Activated CD4-positive, alpha-beta memory T cell treated with anti-CD3 and anti-CD28 coated beads, Interleukin-2, amount 10 ng/mL, durations not matched to agents 7 days and 5 days (primary cell): ENCODE measurements at places on chromosomes 16 and 17. TPM values are rescaled to one million over a fixed set of nuclear protein-coding genes. Genes with fewer than 3 reads are reported as not detected.

GRCh38 chr17:76696763-76697701, 13.7 kb downstream of the MXRA7 start:
- no peak for DNase-seq

DNA sequence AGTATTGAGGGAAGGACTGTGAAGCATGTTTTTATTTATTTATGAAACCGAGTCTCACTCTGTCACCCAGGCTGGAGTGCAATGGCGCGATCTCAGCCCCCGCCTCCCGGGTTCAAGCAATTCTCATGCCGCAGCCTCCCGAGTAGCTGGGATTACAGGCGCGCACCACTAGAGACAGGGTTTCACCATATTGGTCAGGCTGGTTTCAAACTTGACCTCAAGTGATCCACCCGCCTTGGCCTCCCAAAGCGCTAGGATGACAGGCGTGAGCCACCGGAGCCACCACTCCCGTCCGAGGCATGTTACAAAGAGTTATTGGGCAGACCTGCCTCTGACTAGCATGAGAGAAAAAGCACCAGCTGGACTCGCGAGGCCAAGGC, 3.1 kb downstream of the MRPL12 start:
- DNase-seq: no peak

DNA sequence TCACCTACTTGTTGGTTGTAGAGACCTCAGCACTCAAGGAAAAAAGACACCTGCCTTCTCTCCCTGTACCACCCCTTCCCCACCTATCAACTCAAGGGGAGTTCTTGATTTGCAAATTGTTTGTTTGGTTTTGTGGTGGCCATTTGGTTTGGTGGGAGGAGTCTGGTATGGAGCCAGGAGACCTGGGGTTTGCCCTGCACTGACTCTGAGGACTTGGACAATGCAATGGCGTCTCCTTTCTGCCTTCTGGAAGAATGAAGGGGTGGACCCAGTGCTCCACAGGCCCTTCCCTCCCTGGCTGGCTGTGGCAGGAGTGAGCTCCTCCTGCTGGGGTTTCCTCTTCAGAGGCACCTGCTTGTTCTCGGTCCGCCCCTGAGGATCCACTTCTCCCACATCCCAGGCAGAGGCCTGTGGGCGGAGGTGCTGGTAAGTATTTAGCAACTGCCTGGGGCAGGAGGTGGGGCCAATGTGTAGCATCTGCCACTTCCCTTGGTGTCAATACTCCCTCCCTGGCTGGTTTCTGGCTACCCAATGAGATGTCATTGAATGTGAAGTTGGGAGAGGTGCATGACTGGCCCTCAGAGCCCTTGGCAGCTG, 164.5 kb downstream of the NTN1 start:
- DNase-seq: no peak

DNA sequence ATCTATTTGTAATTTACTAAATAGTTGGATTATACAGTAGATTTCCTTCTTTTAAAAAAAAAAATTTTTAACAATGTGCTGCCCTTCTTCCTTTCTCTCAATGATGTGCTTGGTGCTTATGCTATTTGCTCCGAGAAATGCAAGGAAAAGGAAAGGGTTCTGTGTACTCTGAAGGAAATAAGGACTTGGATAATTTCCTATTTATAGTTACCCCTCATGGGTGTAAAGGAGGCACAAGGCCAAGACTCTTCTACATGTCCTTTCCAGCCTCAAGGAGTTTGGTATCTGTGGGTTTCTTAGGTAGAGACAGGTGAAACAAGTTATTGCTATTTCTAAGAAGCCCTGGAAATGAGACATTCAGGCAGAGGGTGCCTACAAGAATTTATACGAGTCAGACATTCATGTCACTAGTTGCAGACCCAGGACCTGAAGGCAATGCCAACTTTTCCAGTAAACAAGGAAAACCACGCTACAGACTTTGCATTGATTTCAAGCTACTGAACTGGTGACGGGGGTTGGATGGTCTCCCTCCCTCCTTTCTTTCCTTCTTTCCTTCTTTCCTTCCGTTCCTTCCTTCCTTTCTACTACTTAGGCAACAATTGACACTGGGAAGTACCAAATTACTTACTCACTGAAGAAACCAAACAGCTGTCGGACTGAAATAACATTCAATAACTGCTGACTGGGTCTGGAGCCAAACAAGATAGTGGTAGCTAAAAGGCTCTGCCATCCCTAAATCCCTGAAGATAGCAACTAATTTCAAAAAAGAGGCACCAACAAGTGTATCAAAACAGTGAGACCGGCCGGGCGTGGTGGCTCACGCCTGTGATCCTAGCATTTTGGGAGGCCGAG, 33.8 kb upstream of the GHDC start:
- no peak for DNase-seq

DNA sequence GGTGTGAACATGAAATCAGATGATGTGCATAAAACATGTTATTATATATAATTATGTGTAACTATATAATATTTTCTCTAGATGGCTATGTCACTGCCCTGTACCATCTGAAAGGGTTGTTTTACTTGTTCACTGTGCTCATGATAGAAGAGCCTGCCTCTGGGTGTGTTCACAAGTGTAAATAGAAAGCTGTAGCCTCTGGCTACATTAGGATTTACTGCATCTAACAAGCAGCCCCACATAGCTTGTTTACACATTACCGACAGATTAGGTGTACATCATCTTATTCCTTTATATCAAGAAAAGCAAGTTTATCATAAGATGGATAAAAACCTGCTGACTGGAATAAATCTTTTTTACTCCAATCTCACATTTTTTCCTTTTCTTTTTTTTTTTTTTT, 46.1 kb downstream of the CHD9 start:
- DNase-seq: no peak

Gene KRT20
- total RNA-seq: not detected

Gene IGSF6
- total RNA-seq: 0.15 TPM

DNA sequence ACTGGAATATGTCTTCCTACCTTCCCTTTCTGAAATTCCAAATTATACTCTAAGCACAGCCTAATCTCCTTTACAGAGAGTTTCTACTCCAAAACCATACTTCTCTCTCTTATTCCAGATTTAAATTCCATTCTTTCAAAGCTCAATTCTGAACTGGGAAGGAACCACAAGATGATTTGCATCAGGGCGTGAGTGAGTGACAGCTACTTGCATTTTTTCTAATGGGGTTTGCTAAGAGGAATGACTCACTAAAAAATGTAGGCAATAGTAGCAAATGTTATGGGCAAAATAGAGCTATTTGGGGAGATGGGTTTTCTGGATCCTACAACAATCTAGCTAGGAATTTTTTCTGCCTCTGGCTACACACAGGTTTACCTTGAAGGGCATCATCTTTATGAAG, 244.6 kb upstream of the PSMD7 start:
- DNase-seq: no peak

Gene TSC2
- total RNA-seq: 88.4 TPM
